ENCODE measurements at places on chromosomes 2 and 18. TPM values are rescaled to one million over a fixed set of nuclear protein-coding genes. Genes with fewer than 3 reads are reported as not detected.

Gene ASPRV1
- total RNA-seq = 0.84 TPM

Gene FBLN7
- 0.32 TPM for total RNA-seq

- no peak for DNase-seq
Measured at GRCh38 chr2:231455222-231455621, 9.1 kb downstream of the NCL start.

DNA sequence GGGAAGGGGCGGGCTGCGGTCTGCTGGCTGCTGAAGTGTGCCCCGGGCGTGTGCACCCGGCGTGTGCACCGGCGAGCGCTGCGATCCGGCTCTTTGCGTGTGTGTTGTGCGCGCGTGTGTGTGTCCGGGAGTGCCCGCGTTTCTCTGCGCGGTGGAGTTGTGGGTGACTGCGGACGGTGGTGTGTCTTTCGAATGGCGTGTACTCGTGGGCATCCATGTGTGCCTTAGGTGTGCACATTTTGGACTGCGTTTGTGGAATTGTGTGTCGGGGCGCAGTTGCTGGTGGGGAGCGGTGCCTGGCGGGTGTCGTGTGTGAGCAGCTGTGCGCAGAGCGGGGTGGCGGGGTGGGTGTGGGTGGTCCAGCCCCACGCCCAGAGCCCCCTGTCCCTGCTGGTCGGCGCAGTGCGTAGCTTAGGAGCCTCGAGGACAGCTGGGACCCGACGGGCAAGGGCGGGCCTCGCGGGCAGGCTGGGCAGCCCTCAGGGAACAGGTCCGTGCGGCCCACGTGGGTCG is 533 bp downstream of the HPCAL1 start:
- peak; percentile 59 for DNase-seq

DNA sequence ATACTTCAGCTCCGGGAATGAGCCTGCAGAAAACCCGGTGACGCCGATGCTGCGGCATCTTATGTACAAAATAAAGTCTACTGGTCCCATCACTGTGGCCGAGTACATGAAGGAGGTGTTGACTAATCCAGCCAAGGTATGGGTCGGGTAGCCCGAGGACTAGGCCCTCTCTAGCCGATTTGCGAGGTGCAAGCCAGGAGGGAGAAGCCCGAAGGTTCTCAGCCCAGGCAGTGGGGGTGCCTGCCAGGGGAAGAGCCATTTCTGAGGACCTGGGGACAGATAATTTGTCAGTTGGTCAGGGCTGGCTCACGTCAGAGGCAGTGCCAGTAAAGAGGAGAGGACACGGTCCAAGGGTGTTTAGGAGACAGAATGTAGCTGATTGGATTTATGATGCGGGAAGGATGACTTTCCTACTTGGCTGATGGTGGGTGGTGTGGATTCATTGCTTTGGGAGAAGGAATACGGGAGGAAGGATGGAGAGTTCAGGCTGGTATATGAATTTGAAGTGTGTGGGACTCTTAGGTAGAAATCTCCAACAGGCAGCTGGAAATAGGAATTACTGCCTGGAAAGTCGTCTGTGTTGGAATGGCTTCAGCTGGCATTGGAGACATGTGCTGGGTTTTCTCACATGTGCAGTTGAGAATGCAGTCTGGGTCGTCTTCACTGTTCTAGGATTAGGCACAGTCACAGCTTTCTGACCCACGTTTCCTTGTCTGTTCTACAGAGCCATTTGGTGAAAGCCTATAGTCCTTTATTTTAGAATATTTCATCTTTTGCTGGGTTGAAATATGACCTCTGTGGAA is 874 bp downstream of the NDUFAF7 start:
- peak; percentile 28 for DNase-seq
